Activated gamma-delta T cell treated with anti-CD3 and anti-CD28 coated beads, Interleukin-2, amount 50 U/mL, for 16 hours (primary cell): ENCODE measurements at places on chromosomes 1 and 21.

GRCh38 chr1:161482610-161483009 is 22.6 kb upstream of the FCGR2A start:
- no peak for DNase-seq

DNA sequence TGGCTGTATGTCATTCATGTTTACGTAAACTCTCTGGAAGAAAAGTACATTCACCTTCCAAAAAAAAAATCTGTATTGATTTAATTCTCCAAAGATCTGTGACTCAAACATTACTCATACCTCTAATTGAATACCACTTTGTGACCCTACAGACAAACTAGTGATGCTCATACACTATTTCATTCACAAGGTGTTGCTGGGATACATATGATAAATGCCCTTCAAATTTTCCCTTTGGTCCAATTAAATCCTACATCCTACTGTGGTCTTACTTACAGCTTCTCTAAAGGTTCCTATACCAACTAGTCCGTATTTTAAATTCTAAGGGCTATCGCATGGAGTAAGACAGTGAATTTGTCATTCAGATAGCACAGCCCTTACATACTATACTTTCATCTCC is 26.8 kb upstream of the CADM3 start:
- DNase-seq = no peak

DNA sequence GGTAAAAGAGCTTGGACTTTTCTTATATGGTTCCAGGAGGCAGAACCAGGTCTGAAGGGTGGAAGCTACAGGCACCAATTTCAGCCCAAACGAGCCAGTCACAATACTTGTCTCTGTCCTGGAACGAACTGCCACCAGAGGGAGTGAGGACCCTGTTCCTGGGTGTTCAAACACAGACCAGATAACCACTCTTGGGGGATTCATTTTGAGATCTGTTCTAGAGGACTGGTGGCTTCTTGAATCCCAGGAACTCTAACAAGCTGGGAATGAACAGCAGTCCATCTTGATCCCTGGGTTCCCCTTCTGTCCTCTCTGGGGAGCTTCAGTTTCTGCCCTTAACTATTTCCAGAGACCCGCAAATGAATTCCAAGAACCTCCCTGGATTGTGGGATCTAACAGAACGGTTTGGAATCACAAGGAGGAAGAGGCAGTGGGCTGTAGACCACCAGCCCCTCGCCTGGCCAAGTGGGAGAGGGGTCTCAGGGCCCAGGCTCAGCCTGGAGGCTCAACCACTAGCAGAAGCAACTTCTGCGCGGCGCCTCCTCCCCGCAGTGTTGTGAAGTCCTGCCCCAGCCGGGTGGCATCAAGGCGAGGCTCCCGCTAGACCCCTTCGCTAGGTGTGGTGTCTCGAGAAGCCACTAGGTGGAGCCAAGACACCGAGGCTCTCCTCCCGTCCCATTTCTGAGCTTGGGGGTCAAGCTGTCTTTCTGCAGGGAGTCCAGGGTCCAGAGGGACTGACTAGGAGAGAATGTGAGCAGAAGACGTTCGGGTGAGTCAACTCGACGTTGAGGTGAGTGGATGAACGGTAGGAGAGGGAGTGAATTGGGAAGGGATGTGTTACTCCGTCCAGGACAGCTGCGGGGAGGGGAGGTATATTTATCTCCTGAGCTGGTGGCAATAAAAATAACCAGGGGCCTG is 12.1 kb upstream of the NES start:
- peak; percentile 62 for DNase-seq

- DNase-seq = no peak
These were observed 40.9 kb upstream of the DAB1 start for GRCh38 chr1:57464756-57465155.

GRCh38 chr1:231566496-231566895 is 38.0 kb downstream of the TSNAX start:
- DNase-seq = no peak

GRCh38 chr1:59409986-59410385 is 113.1 kb downstream of the FGGY start:
- no peak for DNase-seq

- no peak for DNase-seq
These were observed 6.8 kb upstream of the ERO1B start for GRCh38 chr1:236288620-236288976.

- no peak for DNase-seq
These were observed 28.7 kb upstream of the COL6A2 start for GRCh38 chr21:46069166-46069565.

DNA sequence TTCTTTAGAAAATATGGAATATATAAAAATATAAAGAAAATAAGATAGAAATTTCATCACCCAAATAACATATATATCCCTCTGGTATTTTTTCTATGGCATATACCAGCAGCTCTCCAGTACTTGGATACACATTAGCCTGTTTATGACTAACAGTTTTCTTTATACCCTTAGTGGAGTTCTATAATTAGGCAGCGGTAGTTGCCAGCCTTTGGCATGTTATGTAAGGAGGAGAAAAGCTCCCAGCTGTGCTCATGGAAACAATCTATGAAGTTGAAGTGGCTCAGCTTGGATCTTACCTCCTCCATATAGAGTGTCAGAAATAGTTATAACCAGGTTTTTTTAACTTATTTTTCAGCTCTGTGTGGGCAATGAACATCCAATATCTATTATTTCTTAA is 1636.8 kb downstream of the AMY1C start:
- DNase-seq = no peak

DNA sequence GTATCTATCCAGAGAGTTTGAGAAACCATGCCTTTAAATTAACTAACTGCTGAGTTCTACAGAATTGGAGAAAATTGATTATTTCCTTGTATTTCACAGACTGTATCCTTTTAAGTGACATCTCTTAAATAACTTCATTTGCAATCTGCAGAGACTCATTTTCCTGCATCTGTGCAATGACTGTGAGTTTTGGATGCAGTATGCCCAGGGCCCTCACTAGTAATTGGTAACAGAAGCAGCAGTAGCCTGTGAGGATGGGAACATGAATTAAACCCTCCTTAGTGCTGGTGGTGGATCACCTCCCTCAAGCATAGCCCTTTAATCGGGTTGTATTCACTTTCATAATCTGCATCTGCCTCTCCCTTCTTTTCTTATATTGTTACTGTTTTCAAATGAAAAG is 21.7 kb upstream of the SH3D21 start:
- DNase-seq = no peak

GRCh38 chr1:52139817-52140540 is 1.9 kb upstream of the ZFYVE9 start:
- peak; percentile 8 for DNase-seq

- no peak for DNase-seq
These were observed 69.2 kb upstream of the HSPA13 start for GRCh38 chr21:14452031-14452726.

- no peak for DNase-seq
These were observed 322.8 kb downstream of the TTLL7 start for GRCh38 chr1:83676106-83676505.

- DNase-seq = no peak
These were observed 99.5 kb upstream of the DUSP10 start for GRCh38 chr1:221841251-221841982.

DNA sequence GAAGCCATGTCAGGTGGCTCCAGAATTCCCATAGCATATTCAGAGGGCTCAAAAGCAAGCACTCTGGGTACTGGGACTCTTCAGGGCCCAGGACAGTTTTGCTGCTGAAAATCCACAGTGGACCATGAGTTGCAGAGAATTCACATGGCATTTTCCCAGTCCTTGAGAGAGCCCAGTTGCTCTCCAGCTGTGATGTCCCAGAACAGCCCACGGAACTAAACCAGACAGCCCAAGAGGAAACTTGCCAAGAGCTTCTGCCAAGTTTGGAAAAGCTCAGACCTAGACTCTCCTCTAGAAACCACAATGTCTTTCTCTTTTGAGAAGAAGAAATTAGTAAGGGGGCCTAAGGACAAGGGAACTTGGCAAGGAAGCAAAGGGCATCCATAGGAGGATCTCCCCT is 69.4 kb downstream of the RGS2 start:
- DNase-seq = no peak

GRCh38 chr21:38760017-38760761 is 45.5 kb upstream of the ETS2 start:
- DNase-seq = no peak

GRCh38 chr1:63575340-63575826 is 17.8 kb upstream of the PGM1 start:
- DNase-seq = no peak

- DNase-seq = no peak
These were observed 43.5 kb downstream of the PAFAH2 start for GRCh38 chr1:25954282-25954938.

GRCh38 chr1:67560580-67561255 is 124.3 kb upstream of the GADD45A start:
- DNase-seq = no peak

- no peak for DNase-seq
These were observed 63.3 kb upstream of the RNF11 start for GRCh38 chr1:51172811-51173210.

DNA sequence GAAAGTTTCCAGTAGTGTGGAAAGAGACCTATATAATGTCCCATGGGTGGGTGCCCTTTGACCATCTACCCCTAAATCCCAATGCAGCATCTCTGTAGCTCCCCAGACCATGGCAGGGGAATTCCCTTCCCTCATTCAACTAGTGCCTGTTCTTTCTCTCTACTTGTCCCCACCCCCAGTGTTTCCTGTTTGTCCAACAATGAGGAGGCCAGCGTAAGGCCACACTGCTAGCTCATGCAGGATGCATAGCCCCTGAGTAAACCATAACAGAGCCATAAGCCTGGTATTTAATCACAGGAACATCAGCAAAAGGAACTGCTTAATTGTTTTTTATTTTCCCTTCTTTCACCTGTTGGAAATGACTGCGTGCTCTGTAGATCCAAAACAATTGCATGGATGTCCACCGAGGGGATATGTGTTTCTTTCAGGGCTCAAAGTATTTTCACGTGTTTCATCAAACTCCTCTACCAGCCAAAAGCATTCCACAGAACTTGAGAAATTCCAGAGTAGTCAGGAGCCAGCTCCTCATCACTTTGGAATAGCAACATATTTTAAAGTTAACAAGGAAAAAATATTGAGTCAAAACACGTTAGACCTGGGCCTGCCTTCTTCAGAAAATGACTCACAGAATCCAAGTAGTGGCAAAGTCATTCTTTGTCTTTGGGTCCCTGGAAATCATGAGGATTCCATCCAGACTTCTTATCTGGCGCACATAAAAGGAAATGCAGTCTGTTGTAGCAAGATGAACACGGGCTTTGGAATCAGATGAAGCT is 162.5 kb upstream of the SGIP1 start:
- no peak for DNase-seq

- DNase-seq = no peak
These were observed 23.9 kb downstream of the LDLRAD2 start for GRCh38 chr1:21836010-21836409.

DNA sequence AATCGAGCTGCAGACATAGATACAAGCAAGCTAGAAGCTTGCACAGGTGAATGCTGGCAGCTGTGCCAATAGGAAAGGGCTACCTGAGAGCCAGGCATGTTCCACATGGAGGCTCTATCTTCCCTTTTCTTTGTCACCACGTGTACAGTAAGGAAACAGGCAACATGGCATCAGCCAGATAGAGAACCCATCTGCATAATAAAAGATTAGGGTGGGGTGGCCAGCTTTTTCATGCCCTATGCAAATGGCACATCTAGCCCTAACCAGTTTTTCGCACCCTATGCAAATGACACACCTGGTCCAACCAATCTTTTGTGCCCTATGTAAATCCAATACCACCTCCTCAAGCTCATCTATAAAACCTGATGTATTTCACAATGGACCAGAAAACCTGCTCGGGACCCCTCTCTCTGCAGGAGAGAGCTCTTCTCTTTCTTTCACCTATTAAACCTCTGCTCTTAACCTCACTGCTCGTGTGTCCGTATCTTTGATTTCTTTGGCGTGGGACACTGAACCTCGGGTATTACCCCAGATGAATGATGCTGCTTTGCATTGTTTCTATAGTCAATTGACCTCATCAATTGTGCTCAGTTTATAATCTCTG is 93.9 kb downstream of the SLC30A10 start:
- no peak for DNase-seq

- no peak for DNase-seq
These were observed 6.8 kb upstream of the PUM1 start for GRCh38 chr1:31072304-31072746.

DNA sequence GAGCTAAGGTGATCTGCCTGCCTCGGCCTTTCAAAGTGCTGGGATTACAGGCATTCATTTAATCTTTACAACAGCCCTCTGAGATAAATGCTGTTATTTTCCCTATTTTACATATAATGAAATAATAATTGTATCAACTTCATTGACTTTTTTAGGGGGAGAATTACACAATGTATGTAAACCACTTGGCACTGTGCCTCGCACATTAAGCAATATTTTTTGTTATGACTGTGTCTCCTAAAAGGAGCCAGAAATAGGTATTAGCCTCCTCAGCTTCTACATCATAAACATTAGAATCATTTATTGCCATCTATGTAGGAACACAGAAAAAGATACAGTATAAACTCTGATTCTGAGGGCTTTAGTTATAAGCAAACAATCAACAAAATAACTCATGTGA is 1.1 kb upstream of the DNAJC28 start:
- no peak for DNase-seq

DNA sequence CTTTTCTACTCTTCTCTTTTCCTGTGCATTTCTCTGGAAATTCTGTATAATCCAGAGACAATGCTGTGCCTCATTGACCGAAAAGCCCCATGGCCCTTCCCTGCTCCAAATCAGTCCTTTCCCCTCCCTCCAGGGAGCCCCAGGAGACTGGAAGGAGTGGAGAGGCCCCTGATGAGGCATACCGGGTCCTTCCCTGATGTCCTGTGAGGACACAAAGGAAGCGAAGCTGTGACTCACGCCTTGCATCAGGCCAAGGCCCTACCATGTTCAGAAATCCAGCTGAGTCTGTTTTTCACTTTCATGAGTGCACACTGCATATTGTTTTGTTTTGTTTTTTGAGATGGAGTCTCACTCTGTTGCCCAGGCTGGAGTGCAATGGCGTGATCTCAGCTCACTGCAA is 38.7 kb upstream of the BECN2 start:
- no peak for DNase-seq

- no peak for DNase-seq
These were observed 1568.3 kb downstream of the AMY1C start for GRCh38 chr1:105317976-105318375.

GRCh38 chr1:145845144-145845513 is 301 bp upstream of the NUDT17 start:
- DNase-seq = no peak

DNA sequence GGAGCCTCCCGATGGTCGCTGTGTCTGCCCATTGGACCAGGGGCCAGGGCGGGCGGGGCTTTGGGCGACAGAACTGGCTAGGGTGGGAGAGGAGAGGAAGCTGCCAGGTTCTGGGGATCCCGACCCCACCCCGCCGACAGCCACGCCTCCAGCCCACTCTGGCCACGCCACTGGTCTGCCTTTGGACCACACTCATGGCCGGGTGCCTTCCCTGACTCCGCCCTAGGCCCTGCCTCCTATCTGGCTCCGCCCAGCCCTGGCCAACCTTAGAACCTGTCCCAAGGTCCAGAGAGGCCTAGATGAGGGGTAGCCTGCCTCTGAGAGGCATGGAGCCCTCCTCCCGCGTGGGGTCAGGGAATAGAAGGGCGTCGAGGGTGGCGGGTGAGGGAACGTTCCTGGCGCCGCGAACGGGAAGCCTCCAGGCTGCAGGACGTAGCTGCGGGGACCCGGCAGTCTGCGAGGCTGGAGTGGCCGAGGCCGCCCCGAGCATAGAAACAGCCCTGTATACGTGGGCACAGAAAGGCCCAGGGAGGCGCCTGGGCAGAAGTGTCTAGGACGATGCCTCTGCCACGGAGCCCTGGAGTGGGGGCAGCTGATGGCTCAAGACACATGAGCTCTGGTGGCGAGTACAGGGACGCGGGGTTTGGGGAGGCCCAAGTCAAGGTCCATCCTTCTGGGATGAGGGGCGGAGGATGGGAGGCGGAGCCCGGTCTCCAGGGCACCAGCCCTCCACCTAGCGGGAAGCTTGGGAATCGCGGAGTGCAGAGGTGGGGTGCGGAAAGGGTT is 11.5 kb upstream of the COL16A1 start:
- no peak for DNase-seq
